Inflammatory macrophage (primary cell): ENCODE measurements at places on chromosomes 2 and 18.
A peak's percentile ranks its signal among the peaks of the same experiment; 100 is the strongest.

DNA sequence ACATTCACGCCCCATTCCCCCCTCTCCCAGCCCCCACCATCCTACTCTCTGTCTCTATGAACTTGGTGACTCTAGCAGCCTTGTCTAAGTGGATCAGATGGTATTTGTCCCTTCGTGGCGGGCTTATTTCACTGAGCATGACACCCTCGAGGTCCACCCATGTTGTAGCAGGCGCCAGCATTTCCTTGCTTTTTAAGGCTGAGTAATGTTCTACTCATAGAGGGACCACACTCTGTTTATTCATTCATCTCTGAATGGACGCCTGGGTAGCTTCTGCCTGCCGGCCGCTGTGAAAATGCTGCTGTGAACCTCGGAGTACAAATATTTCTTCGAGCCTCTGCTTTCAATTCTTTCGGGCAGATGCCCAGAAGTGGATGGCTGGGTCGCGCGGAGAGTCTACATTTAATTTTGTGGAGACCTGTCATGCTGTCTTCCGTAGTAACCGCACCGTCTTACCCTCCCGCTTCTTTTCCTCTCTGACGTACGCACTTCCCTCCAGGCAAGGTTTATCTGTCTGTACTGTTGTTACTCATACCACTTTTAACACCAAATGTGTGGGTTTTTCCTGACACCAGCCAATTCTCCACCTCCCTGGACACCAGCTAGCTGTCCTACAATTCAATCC is 5.6 kb downstream of the CROCC2 start:
- no peak for DNase-seq

GRCh38 chr2:102971701-102972100 is 209.9 kb downstream of the TMEM182 start:
- no peak for DNase-seq

- no peak for DNase-seq
Measured at GRCh38 chr2:120014226-120014980, 1.5 kb downstream of the EPB41L5 start.

GRCh38 chr2:86622519-86623042 is 1.1 kb downstream of the RNF103 start:
- peak; percentile 25 for DNase-seq

DNA sequence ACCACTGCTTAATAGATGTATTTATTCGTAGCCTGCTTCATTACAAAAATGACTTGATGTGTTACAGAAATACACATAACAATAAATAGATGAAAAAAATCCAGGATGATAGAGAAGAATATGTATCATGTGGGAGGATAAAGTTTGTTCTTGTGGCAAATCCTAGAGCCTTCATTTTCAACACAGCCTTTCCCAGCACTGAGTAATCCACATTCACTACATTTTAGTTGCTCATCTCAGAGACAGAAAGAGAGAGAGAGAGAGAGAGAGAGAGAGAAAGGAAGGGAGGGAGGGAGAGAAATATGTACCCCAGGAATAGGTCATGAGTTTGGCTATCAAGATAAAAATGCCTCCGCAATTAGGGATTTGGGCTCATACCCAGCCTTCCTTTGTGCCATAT is 144.3 kb downstream of the RBMS1 start:
- no peak for DNase-seq

DNA sequence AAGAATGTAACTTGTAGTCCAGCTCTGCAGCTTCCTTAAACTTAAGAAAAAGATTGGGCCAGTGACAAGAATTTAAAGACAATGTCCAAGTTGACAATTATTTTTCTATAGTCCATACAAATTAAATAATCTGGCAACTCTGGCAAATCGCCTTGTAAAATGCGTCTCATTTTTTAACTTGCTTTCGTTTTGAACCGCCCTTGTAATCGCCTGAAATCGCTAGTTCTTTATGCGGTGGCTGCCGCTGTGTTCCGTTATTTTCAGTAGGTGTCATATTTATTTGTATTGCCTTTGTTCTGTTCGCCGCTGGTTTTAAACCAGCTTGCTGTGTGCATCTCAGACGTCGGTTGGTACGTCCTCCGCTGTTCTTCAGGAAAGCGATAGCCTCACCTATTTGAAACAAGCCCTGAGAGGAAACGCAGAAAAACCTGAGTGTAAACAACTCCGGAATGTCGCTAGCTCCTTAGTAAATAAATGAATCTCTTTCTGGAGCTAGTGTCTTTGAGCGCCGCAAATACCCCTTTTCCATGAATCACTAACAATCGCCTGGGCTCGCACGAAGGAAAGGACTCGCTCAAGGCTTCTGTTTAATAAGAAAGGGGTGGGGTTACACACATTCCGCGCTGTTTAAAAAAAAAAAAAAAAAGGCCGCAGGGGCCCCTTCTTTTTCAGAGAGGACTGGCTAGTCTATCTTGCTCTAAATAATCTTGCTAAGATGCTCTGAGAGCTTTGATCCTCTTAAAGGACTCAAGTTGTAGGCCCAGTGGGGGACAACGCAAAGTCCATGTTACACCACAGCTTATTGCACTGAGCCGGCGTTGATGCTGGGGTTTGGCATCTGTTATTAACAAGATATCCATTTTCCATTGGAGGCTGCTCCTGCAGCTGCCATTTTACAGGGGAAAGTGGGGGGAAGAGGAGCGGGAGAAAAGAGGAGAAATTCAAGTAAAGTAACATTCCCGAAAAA is 3.0 kb downstream of the HOXD8 start:
- no peak for DNase-seq

GRCh38 chr2:99762714-99763113 is 272.9 kb upstream of the REV1 start:
- DNase-seq = no peak

- DNase-seq = no peak
Measured at GRCh38 chr2:214217599-214217998, 193.3 kb upstream of the VWC2L start.

DNA sequence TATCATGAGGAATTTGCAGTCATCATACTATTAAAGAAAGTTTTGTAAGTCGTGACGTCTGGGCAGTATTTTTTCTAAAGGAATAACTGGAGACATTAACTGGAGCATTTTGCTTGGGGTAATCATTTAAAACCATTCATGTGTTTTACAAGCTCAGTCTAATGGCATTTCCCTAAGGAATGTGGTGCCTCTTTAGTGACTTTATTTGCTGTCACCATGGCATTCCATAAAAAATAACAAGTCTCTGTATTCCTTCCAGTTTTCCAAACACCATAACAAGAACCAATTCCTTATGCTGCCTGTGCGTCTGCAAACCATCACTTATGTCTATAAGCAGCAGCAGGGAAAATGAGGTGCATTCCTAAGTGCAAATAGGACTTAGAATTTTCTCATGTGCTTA is 82.8 kb downstream of the EPB41L3 start:
- no peak for DNase-seq

DNA sequence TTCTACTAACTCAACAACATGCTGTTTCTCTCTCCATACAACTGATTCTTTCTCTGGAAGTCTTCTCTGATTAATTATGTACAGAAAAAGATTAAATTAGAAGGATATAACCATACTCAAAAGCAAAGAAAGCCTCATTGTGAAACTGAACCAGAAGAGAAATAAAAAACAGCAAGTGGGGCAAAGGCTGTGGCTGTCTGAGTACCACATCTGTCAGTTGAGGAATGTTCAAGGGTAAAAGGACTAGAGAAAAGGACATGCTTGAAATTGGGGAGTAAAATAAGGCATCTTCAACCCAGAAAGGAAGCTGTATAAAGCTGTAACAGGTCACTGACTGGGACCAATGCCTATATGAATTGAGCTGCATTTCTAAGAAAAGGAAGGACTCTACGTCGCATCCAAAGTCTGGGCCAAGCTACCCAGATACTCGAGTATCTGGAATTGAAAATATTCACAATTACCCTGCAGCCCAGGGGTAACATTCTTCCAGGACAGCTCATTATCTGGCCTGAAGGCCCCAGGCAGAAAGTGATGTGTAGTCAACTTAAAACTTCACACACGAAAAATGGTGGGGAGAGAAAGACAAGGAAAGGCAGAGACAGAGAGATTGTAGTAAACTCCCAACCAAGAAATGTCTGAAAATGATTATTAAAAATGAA is 356.0 kb upstream of the GALNT5 start:
- DNase-seq = no peak

GRCh38 chr18:75227535-75228296 is 17.1 kb downstream of the TSHZ1 start:
- DNase-seq = no peak

DNA sequence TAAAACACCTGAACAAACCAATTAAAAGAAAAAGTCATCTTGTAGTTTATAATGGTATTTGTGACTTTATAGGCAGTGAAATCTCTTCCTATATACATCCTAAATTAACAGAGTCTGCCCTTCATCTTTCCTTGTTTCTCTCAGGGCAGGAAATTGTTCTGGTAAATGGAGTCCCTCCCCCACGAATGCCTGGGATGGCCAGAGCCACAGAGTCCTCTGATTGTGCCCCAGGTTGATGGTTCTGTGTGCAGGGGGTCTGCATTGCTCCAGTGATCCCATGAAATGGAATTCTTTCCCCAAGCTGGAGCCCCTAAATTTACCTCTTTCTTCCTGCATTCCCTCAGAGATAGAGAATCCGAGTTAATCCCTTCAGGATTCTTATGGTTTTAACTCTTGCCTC is 155.5 kb downstream of the MTX2 start:
- no peak for DNase-seq
